ENCODE measurements at places on chromosomes 4 and X.

DNA sequence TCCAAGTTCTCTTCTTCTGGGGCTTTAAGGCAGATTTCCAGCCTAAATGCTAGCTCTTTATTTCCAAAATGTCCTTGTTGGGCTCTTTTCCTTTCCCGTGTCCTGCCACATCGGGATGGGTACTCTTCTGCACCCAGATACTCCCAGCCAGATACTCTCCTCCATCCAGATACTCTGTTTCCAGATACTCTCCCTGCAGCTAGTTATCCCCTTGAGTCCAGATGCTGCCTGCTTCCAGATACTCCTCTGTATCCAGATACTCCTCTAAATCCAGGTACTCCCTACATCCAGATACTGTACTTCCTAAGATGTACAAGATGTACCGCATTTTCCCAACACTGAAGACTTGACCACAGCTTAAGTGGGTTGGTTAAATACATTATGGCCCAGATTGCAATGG, 10.5 kb upstream of the XG start:
- DNase-seq: no peak

GRCh38 chrX:150940844-150941495, 42.2 kb upstream of the HMGB3 start:
- peak; percentile 21 for DNase-seq

DNA sequence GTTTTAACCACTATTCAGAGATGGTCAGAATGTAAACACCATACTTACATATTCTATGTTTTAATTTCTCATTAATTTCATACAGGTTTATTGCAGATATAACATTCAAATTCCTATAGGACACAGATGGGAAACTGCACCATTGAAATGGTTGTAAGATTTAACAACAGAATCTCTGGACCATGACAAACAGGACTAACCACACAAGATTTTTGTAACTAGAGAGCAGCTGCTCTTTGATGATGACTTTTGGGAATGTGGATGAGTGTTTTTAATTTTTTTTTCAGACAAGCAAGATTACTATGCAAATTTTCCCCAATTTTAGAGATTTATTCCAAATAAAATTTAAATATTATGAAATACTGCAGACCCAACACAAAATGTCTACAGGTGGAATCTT, 610.2 kb downstream of the PCDH18 start:
- no peak for DNase-seq

DNA sequence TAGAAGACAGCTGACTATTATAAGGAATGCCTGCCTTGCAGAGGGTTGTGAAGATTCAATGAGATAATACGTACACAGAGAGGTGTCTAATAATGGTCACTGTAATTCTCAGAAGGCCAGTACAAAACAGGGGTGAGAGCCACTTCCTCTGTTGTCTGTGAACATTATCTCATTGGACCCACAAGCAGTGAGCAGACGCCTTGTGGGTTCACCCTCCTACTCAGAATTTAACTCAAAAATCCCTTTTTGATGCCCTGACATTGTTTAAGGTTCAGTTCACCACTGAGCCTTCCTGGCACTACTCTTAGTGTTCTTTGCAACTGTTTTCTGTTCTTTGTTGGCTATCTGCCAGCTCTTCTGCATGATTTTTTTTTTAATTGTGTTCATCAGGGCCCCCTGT, 467.4 kb downstream of the BCOR start:
- no peak for DNase-seq

DNA sequence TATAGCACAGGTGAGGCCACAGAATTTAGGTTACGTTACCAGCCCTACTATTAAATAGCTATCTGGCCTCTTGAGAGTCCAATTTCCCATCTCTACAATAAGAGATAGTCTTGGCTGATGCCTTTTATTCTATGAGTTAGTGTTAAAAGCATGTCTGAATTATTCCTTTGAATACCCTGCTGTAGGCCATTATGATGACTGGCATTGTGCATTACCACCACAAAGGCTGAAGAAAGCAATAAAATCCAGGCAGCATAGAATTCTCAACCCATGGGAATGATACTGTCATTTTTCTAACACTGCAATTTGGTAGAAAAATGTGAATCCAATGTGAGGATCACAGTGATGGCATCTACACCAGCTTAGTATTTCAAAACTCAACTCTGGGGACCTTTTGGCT, 51.4 kb downstream of the OTC start:
- DNase-seq: no peak

GRCh38 chr4:37872310-37872988, 18.4 kb upstream of the TBC1D1 start:
- DNase-seq: no peak

DNA sequence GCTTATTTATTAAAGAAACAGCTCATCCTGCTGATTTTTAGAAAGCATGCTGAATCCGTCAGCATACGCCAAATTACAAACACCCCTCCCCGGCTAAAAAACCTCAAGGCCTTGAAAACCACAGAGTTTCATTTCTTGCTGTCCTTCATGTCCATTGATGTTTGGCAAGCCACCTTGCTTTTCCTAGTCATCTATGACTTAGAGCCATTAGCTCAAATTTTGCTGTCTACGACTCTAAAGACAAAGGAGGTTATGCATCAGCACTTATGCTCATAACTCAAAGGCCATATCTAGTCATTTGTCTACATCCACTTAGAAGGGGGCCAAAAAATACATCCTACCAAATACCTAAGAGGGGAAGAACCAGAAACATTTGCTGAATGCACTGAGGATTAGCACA, 925.1 kb downstream of the PCDH7 start:
- no peak for DNase-seq

DNA sequence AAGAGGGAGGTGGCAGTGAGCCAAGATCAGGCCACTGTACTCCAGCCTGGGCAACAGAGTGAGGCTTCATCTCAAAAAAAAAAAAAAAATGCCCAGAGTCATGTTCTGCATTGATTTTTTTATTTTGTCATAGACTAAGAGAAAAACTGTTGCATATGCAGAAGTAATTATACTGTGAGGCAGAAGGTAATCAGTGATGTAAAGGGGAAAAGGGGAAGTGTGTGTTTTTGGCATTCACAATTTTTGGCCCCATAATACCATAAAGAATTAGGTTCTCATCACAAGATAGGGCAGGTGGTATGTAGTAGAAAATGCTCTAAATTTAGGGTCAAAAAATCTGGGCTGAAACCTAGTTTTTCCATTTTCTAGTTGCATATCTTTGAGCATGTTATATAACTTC, 47.3 kb upstream of the GAB1 start:
- no peak for DNase-seq

DNA sequence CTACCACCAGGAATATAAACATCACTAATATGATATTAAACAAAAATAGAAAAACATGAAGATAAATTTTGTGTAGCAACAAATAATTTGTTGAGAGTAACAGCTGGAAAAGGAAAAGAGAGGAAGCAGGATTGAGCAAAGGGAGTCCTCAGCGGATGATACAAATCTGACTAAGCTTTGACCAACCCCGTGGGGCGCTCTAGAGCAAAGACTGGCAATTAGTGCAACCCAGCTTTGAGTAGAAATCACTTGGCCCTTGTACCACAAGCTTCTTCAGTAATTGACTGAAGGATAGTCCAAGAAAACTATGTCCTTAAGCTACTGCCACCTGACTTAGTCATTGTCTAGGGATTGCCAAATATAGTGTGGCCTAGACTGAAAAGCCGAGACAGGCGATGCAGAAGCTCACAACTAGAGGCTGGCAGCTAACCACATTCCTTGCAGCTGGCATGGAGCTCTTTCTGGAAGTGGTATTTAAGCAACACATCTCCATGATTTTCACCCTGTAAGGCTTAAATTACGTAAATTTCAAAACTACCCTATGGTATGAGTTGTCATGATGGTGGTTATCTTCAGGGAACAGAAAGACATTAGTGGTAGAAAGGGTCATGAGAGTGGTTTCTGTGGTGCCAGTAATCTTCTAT, 396.0 kb downstream of the PDGFC start:
- no peak for DNase-seq

DNA sequence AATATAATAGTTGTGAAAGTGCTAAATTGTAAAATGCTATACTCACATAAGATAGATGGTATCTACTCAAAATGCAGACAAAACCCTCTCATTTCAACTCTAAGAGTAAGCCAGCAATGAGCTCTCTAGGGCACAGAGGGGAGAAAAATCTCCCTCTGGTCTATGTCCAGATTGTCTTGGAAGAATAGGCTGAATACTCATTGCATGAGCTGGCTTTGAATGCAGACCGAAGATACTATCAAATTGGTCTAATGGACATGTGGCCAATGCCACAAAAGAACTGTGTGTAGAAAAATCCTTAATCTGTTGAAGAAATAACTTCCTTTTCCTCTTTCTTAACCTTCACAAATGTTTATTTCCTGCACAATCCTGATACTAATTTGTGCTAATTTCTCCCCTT, 3.5 kb downstream of the ZXDA start:
- no peak for DNase-seq

- peak; percentile 31 for DNase-seq
These were observed 73.1 kb upstream of the FMR1 start for GRCh38 chrX:147838465-147839131.

DNA sequence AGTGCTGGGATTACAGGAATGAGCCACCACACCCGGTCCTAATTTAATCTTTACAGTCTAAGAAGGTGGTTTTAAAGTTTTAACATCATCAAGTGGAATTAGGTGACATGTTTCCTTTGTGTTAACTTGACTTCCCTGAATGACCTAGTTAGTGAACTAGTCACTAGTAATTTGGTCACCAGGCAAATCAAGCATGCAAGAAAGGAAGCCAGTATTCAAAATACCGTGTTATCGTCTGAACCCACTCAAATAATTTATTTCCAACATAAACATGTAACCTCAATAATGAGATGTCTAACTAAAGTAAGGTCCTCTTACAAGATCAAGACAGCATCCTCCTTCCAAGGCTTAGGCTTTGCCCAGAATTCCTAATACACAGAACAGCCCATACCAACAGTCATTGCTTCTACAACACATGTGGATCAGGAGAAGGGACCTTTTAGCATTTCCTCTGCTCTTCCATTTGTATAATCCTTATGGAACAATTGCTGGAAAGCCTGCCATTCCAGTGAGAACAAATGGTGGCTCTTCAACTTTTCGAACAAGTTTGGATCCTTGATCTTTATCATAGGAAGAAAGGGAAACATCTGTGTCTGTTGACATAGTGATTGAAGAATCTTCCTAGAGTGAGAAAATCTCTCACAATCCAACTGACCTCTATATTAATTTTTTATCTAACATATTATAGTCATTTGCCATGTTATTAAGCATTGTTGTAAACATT, 97.2 kb downstream of the ANXA3 start:
- DNase-seq: no peak

- DNase-seq: no peak
These were observed 75.5 kb upstream of the ADRA2C start for GRCh38 chr4:3690551-3691152.

DNA sequence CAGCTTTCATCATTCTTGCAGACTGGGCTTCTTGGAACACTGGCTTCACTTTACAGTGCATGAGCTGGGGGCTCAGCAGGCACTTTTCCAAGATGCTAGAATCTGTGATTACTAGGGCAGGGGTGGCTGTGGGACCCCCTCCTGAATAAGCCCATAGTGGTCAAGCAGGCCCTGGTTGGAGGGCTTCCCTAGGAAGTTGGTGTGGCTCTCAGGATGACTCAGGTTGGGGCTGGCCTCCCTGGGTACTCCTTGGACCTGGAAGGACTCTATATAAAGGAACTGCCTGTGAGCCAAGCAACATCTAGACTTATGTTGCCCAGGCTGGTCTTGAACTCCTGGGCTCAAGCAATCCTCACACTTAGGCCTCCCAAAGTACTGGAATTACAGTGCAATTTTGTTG, 88.3 kb upstream of the HELT start:
- no peak for DNase-seq

DNA sequence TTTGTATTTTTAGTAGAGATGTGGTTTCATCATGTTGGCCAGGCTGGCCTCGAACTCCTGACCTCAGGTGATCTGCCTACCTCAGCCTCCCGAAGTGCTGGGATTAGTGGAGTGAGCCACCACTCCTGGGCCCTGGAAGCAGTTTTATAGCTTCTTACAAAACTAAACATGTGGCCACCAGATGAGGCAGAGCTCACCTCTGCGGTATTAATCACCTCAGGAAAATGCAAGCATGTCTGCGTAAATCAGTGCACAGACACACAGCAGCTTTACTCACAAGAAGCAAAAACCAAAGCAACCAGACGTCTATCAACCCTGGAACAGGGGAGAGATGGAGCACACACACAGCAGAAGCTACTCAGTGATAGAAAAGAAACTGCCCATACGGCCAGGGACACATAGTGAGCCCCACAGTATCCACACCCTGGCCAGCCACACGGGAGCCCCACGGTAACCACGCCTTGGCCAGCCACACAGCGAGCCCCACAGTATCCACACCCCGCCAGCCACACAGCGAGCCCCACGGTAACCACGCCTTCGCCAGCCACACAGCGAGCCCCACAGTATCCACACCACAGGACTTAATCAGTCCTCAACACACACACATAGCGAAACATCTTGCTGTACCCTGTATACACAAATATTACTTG, 30.2 kb downstream of the PPP2R3B start:
- DNase-seq: no peak

DNA sequence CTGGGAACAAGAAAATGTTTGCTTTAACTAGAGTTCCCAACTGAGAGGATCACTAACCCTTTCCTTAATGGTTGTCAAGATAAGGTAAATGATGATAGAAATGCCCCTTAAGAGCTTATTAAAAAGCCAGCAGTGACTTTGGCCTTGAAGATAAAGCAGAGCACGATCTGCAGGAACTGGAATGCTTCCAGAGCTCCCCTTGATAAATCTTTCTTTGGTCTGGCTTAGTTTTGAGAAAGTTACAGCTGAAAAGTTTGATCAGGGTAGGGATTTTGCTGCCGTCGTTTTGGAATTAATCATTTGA, 64.0 kb downstream of the PTTG2 start:
- DNase-seq: no peak

GRCh38 chrX:109880629-109881028, 122.3 kb upstream of the TMEM164 start:
- no peak for DNase-seq

- no peak for DNase-seq
These were observed 205.6 kb upstream of the EOLA2 start for GRCh38 chrX:150143721-150144440.

DNA sequence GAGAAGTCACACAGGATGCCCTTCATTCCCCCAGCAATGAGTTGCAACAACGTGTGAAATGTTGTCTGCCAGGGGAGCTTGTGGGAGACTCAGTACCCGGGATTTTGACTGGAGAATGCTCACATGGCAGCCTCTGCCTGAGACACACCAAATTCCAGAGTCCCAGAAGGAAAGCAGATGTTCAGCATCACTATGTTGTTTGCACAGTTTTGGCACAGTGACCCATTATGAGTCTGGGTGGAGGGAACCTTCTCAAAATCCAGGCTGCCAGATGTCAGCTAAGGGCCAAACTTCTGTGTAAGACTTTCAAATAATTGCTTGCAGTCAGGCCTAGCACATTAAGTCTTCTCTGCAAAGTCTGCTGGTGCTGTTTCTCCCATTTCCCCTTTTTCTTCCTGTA, 1029.7 kb upstream of the TENM3 start:
- no peak for DNase-seq

- DNase-seq: peak; percentile 82
These were observed 234.0 kb upstream of the VCX3A start for GRCh38 chrX:6768881-6769280.

DNA sequence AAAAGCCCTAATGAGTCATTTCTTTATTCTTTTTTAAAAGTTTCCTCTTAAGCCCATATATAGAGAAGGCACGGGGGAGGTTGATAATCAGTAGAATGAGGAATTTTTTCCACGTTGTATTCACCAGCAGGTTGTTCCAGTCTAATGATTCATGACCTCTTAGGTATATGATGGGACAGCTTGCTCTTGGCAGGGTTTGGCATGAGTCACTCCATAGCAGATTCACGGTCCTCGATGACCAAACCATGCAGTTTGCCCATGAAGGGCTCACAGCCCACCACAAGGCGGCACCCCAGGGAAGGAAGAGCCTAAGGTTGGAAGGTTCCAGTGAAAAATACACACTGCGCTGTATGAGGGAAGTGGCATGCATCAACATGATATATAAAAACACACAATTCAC, 623.8 kb upstream of the DIPK2B start:
- DNase-seq: peak; percentile 10

All from NCI-H1092 treated with DMSO at 0.1 percent for 48 hours (cell line).